ENCODE measurements at places on chromosomes 6 and 20. TPM values are rescaled to one million over a fixed set of nuclear protein-coding genes. Genes with fewer than 3 reads are reported as not detected.

Gene TDRD6
- not detected for total RNA-seq

Gene BIRC7
- not detected for total RNA-seq

Gene RBBP9
- 13.9 TPM for total RNA-seq

Gene BMP7
- not detected for total RNA-seq

Gene SNX9
- total RNA-seq: 15.2 TPM

Gene FAM162B
- not detected for total RNA-seq

Gene LPA
- not detected for total RNA-seq

Gene PABPC1L
- total RNA-seq: 90.2 TPM

Gene SPATA25
- total RNA-seq: 2.0 TPM

Gene HDGFL1
- total RNA-seq: not detected

Gene TNFRSF6B
- not detected for total RNA-seq

Gene ULBP1
- total RNA-seq: 0.97 TPM

Gene LTA
- total RNA-seq: 16.7 TPM

Gene SPACA1
- not detected for total RNA-seq

Measured in activated naive CD8-positive, alpha-beta T cell treated with anti-CD3 and anti-CD28 coated beads, Interleukin-2, amount 10 ng/mL, durations not matched to agents 7 days and 5 days (primary cell).